ENCODE measurements at places on chromosomes 12 and 14.

DNA sequence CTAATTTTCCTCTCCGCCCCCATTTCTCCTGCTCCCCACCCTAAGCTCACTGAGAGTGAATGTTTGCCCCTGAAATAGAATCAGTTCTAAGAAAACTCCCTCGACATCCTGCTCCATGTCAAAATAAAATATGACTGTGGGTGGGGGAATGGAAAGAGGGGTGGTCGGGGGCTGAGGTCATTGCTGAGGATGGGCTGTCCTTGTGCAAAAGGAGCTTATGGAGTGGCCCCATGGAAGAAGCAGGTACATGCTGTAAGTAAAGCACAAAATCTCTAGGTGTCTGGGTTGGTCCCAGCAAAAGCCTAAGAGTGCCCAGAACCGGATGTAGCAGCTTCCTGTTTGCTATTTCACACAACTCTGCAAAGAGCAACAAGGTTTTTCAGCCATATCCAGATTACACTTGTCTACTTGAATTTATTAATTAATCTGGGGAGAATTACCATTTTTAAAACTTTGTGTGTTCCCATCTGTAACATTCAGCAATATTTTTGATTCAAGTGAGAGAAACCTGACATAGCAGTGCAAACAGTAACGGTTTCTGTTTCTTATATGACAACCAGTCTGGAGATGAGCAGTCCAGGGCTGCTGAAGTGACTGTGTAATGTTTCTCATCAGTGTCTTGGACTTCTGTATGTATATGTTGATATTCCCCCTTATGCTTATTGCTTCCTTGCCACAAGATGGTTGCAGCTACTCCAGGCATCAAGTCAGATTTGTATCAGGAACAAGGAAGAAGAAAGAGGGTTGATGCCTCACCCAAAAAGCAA, 40.4 kb upstream of the GZMB start:
- DNase-seq = no peak

DNA sequence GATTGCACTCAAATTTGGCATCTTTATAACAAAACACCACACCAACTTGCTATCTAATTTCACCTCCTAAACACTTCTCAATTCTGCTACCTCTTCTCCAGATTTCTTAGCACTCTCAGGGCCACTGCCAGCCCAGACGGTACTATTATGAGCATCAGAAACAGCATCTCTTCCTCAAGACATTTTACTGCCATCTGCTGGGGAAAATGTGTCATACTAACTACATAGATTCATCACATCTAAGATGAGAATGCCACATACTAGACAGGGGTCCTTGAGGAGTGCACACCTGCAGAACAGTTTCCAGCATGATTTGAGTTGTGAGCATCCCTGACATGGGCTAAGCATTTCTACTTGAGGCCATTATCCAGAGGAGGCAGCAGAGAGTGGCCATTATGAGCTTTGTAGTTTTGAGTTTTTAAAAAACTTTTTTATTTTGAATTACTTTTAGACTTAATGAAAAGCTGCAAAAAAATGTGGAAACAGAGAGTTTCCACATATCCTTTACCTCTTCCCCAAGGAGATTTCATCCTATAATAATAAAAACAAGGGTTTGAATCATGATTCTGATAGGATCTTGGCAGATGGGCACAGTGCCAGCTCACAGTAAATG, 15.1 kb upstream of the GRIP1 start:
- no peak for DNase-seq

DNA sequence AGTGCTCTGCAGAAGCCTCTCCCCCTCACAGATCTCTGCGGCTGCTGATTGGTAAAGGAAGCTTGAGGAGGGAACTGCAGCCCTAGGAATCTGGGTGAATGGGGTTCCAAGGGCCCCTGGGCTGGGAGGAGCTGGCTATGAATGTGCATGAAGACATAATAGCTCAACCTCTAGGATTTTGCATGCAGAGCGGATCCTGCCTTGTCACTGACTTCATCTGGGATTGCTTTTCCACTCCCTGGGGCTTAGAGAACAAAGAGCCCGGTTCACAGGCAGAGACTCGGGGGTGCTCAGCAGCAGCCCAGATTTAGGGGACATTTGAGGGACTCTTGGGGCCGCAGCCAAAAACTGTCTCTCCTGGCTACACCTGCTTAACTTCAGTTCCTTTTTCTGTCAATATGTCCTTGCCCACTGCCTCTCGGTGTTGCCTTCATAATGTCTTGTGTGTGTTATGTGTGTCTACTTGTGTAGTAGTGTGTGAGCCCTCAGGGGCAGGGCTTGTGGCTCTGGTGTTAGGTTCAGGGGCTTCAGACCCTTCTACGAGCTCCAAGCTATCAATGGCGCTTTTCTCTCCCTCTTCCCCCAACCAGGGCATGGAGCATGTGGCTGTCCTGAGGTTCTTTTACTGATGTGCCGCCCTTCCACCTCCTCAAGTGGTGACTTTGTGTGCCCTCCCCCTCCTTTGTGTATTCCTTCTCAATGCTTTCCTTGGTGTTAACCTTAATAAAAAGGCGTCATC, 1.9 kb downstream of the CCDC184 start:
- DNase-seq = no peak

GRCh38 chr14:105285174-105285573, 15.6 kb downstream of the BRF1 start:
- no peak for DNase-seq

DNA sequence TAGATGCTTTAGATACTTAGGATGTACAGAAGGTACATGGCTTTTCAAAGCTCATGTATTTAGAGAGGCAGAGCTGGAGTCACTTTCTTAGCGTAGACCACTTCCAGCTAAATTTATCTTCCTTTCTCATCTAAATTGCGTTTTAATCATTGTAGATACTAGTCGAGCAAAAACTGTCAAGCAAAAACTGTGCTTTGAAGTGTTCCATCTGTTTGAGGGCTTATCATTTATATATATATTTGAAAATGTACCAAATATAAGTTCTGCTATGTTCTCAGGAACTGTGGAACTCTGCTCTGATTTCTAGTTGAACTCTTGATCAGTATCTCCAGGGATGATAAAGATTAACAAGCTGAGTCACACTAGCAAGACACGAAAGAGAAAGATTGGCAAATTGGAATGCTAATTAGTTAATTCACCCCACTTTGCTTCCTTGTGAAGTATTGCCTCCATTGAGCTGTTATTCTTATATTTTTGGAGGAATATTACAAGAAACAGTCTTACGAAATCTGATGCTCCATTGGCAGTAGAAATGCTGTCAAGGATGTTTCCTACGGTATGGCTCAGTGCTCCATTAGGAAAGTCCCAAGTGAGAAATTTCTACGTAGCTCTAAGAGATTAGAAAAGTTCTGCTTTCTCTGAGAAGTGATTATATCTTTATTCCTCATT, 310.7 kb downstream of the AEBP2 start:
- DNase-seq = no peak

- no peak for DNase-seq
Observed at GRCh38 chr12:57846285-57846576, 298 bp downstream of the CTDSP2 start.

GRCh38 chr12:62640910-62641448, 174.4 kb downstream of the MON2 start:
- peak; percentile 5 for DNase-seq

DNA sequence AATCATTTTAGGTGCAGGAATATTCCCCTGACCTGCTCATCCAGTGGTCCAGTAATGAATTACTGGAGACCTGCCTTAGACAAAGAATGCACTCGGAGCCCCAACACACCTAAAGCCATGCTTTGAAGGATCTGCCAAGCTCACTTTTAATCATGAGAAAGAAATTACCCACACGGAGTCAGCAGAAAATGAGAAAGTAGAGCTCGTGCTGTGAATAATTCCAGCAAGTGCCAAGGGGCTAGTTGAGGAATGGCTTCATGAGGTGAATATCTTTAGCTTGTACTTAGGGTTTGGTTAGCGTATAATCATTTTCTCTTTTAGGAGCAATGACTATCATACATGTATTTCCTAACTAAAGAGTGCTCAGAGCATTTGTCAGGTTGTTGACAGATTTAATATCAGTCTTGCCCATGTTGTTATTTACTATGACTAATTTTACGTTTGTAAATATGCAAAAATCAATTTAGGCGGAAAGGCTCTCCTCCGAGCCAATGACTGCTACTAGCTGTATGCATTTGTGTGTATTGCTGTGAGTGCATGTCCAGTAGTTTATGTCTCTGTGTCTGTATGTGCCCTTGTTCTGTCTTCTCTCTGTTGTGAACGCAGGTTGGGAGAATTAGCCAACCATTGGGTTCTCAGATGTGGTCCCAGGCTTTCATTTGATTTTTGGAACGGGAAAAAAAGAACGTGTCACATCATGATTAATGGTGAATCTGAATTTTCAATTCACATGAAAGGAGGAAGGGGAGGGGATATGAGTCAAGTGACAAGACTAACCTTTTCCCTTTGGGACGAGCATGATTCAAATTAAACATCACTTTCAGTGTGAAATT, 98.4 kb downstream of the RMST start:
- DNase-seq = no peak

DNA sequence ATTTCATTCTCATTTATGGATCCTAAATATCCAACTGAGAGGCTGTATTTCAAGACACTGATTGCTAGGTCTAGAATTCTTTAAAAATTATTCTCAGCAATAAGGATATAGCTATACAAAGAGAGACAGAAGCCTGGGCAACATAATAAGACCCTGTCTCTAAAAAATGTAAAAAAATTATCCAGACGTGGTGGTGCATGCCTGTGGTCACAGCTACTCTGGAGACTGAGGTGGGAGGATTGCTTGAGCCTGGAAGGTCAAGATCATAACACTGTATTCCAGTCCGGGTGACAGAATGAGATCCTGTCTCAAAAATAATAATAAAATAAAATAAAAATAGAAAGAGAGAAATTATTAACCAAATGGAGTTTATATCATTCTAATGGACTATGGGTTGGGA, 20.6 kb upstream of the ARID2 start:
- no peak for DNase-seq

DNA sequence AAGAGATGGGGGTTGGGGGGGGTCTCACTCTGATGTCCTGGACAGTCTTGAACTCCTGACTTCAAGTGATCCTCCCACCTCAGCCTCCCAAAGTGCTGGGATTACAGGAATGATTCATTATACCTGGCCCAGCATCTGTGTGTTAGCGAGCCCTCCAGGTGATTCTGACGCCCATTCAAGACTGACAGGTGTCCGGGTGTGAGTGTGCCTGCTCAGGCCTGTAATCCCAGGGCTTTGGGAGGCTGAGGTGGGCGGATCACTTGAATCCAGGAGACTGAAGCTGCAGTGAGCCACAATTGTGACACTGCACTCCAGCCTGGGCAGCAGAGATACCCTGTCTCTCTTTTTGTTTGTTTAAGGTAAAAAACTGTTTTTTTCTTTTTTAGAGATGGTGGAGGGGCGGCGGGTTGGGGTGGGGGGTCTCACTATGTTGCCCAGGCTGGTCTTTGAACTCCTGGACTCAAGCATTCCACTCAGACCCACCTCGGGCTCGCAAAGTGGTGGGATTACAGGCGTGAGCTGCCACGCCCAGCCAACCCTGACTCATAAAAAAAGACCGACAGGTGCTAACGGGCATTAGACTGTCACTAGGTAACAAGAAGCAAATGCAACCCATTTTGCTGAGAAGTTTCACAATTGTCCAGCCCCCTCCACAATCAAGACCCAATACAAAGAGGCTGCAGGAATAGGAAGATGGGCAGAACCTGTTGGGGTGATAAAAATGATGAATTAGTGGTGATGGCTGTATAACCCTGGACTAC, 4.7 kb downstream of the VSIG10 start:
- DNase-seq = no peak

DNA sequence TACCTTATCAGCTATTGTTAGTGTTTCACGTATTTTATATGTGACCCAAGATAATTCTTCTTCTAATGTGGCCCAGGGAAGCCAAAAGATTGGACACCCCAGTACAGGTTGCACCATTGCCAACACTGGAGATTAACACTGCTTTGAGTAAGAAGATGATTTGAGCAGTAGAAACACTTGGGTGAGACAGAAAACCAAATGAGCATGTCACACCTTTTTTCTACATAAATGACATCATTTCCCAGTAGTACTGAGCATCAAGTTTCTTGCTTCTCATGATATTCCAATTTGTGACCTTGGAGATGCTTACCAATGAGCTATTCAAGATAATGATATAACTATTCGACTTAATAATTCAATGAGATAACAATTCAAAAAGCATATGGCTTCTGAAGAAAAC, 140.0 kb downstream of the LLPH start:
- DNase-seq = no peak
